ENCODE measurements at places on chromosomes 16 and 17.

GRCh38 chr16:23407436-23408127 is 45.4 kb downstream of the COG7 start:
- no peak for DNase-seq

- DNase-seq, result no peak
Observed at GRCh38 chr16:87621976-87622713, 19.8 kb downstream of the JPH3 start.

GRCh38 chr16:85171004-85171758 is 58.9 kb upstream of the CIBAR2 start:
- DNase-seq, result no peak

DNA sequence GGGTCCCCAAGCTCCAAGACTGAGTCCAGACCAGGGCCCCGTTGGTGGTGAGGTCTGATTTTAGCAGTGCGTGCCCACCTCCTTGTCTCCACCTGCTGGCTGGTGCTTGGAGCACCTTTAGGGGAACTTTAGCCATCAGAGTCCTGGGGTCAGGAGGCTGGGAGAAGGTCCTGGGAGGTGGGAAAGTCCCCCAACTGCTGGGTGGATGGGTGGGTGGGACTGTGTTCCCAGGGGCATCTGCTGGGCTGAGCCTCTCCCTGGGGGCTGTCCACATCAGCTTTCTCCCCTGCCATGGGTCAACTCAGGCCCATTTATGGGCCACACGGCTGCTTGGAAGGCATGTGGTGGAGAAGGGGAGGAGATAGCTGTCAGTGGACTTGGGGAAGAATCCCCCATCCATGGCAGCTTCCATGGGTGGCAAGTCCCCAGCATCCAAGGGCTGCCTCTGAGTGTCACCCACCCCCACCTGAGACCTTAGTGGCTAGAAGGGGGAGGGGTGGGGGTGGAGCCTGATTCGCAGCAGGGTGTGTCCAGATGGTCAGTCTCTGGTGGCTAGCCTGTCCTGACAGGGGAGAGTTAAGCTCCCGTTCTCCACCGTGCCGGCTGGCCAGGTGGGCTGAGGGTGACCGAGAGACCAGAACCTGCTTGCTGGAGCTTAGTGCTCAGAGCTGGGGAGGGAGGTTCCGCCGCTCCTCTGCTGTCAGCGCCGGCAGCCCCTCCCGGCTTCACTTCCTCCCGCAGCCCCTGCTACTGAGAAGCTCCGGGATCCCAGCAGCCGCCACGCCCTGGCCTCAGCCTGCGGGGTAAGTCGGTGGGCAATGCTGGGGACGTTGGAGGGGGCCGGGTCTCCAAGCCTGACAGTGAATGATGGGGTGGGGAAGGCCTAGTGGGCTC is at the start of gene TRPV2:
Gene TRPV2, plus strand, starts transcription at position 541 of the 894 bp plus-strand sequence. CDS start 2,098 bp downstream, outside the sequence.
- no peak for DNase-seq

DNA sequence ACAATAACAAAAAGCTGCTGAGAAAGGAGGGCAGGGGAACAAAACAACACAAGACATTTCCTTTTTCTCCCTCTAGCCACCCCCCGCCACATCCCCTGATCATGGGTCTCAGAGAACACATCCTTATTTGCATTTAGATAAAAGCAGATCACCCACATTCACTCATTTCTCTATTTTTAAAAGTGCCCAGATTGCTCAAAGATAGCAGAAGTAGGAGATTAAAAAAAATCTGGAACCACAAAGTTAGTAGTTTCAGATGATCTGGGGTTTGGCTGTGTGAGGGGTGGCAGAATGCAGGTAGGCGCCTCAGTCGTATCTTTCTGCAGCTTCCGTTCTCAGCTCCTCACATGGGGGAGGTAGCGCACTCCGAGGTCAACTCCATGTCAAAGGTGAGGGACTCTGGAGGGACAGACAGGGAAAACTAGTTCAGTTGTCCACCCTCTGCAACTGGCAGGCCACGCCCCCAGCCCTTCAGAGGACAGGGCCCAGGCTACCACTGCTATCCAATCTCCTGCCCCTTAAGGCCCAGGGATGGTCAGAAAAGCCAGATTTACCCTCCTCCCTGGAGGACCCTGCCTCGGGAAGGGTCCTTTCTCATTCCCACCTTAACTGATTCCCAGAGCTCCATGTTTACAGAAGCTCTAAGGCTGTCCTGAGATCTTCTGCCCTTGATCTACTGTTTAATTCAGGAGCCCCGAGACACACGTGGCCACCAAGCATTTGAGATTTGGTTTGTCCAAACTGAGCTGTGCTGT is 27.3 kb downstream of the STAT5A start:
- no peak for DNase-seq

Data from fibroblast of skin of back (primary cell).